NCI-H187 (cell line): ENCODE measurements at places on chromosomes 12 and 14.

DNA sequence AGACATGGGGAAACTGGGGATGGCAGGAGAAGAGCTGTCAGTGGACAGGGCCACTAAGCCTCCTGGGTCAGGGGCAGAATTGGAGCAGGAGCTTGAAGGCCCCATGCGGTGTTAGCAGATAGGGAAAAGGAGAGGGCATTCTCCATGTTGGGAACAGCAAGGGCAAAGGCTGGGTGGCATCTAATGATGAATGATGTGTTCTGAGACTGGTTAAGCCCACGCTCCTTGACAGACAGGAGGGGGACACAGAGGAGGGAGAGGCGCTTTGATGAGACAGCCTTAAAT lies 63.0 kb downstream of the CLMN start:
- DNase-seq, result no peak

DNA sequence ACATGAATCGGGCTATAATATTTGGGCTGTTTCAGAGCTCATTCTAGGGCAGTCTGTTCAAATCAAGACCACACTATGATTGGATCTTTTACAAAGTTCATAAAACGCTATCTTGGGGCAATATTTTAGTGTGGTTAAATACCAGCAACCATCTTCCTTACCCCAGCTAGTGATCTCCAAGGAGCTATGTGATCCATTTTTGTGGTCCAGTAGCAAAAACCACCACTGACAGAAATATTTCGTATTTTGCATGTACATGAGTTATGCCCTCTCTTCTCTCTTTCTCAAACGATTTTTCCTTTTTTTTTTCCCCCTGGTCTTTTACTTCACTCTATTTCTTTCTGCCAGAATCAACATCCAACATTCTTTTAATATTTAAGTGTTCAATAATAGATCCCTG lies 280.6 kb upstream of the KITLG start:
- DNase-seq, result no peak

GRCh38 chr14:53570411-53571387 lies 385.9 kb downstream of the BMP4 start:
- DNase-seq, result no peak

GRCh38 chr12:11787933-11788849 lies 138.7 kb downstream of the ETV6 start:
- DNase-seq, result no peak

DNA sequence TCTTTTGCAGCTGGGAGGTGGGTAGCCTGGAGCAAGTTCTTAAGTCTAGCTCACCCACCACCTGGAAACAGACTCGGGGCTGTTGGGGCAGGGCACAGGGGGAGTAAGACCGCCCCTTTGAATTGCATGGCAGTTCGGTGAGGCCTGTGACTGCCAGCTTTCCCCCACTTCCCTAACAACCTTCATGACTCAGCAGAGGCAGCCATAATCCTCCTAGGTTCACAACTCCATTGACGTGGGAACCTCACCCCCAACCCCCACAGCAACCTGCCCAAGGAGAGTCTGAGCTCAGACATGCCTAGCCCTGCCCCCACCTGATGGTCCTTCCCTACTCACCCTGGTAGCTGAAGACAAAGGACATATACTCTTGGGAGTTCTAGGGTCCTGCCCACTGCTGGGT lies 87.4 kb downstream of the NELL2 start:
- DNase-seq, result no peak

DNA sequence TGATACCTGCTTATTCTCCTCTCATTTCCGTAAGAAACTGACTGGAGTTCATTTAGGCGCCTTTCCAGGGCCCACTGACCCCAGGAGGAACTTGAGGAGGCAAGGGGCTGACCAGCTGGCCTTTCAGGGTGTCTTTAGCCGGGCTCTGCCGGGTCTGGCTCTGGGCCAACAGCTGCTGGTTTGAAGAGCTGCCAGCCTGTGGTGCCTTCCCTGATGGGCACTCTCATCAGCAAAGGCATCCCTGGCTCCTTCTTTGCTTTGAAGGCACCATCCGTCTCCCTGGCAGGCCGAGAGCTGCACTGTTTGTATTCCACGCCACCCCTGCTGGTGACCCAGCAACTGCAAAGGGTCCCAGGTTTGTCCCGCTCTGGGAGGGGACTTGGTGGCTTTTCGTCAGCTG lies 42.0 kb downstream of the IQSEC3 start:
- DNase-seq, result no peak

DNA sequence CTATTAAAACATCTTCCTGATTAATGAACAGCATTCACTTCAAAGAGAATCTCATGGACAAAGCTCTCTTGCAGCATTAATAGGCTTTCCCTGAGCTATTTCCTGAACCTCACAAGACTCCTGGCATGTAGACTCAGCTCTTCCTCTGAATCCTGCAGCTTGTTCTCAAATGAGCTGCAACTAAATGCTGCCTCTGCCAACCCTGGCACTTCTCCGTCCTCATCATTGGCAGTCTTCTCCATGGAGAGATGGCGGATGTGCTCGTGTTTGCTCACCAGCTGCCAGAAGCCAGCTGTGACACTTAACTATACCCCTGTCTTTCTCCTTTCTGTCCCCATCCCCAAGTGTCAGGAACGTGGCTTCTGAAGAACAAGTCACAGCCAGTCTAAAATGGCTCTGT lies 232.1 kb downstream of the FOXN3 start:
- DNase-seq, result no peak

DNA sequence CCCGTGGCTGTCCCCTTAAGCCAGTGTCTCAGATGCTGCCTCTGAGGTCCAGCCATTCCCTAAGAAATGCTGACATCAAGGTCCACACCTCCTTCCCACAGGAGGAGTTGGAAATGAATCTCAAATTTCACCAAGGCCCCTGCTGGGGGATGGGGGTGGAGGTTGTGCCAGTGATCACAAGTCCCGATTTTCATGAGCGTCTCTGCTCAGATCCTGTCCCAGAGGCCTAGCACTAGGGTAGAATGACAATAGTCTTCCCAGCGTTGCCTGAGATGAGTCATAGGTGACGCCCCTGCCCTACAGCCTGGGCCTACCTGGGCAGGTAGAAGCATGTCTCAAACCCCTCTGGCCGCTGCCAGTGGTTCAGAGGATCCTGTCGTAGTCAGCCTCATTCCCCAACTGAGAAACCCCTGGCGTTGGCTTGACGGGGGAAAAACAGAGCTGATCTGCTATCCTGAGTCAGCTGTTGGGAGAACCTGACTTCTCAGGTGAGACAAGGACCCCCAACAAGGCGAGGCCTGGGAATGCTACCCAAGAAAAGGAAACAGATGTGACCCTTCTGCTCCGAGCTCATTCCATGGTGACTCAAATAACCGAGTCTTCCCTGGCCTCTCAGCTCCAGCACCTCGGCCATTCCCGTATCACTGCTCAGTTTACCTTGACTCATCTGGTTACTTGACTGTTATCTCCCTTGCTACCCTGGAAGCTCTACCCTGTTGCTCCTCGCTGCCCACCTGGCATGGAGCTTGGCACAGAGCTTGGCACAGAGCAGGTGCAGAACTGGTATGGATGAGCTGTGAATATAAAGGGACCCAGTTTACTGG lies 21.8 kb upstream of the SPPL3 start:
- no peak for DNase-seq

GRCh38 chr14:35687335-35687939 lies 121.7 kb downstream of the RALGAPA1 start:
- DNase-seq, result no peak
